Epithelial cell of proximal tubule (primary cell): ENCODE measurements at places on chromosomes 7 and 10. TPM values are rescaled to one million over a fixed set of nuclear protein-coding genes. Genes with fewer than 3 reads are reported as not detected.

DNA sequence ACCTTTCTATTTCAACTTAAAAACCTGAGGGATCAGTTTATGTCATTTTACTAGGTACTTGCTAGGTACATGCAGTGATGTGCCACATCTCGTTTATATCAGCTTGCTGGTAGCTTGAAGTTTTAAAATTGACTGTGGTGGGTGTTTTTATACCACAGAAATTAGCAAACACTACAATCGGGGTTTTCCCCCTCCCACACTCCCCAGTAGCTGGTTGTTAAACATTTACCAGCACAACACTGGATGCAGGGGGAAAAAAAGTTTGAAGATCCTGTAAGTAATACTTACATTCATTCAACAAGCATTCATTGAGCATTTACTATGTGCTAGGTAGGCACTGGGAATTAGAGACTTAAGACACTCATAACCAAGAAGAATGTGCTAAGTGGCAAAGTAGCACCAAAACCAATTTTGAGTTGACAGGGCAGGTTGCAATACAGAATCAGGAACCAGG lies 32.6 kb downstream of the USP6NL start:
- DNase-seq: no peak

GRCh38 chr7:84187087-84187805 lies 7.3 kb downstream of the SEMA3A start:
- no peak for DNase-seq

GRCh38 chr7:4189131-4189570 lies 492.9 kb upstream of the FOXK1 start:
- peak; percentile 51 for DNase-seq

DNA sequence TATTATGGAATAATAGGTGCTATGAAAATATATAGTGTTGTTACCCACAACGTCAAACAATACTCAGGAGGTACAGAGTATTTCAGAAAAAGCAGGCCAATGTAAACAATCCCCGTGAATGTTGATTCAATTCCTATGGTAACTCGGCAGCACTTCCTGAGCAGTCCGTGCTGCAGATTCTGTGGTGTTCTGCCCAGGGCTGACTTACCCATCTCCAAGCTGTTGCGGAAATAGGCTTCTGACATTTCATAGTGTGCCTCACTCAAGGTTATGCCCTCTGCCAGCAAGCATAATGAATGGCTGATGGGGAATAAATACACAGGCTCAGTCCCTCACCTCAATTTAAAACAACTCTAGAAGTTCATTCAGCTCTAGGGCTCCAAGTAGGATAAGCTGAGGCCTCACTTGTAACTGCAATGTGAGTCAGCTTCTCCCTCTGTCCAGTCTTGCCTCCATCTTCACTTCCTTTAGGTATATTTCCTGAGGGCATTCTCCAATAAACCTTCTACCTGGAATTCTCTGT lies 177.6 kb downstream of the GNAI1 start:
- DNase-seq: no peak

- DNase-seq: no peak
Measured at GRCh38 chr7:282621-283020, 7.3 kb upstream of the FOXL3 start.

GRCh38 chr10:132646443-132647097 lies 109.0 kb downstream of the INPP5A start:
- DNase-seq: no peak

Gene MALRD1
- total RNA-seq: 0.06 TPM in 1 of 2 replicates, not detected in the other

Gene SPDYE9
- not detected in 2 replicates for total RNA-seq
